ENCODE measurements at places on chromosomes 6 and 20.

GRCh38 chr6:6221787-6222535 is 98.5 kb downstream of the F13A1 start:
- H3K27ac ChIP-seq, result no peak overlapping the region
- no peak for DNase-seq
- H3K36me3 ChIP-seq, result no peaks in the 10 kb centered on the region
- no peaks in the 10 kb centered on the region for H3K4me1 ChIP-seq

GRCh38 chr6:111683749-111684267 is 78.1 kb upstream of the TRAF3IP2 start:
- peak overlapping the region; percentile 44 for H3K27ac ChIP-seq
- H3K27me3 ChIP-seq, result no peaks in the 10 kb centered on the region
- peak; percentile 60 for DNase-seq
- peaks cover 25% of the 10 kb centered on the region for H3K4me1 ChIP-seq
- H3K36me3 ChIP-seq, result no peaks in the 10 kb centered on the region

DNA sequence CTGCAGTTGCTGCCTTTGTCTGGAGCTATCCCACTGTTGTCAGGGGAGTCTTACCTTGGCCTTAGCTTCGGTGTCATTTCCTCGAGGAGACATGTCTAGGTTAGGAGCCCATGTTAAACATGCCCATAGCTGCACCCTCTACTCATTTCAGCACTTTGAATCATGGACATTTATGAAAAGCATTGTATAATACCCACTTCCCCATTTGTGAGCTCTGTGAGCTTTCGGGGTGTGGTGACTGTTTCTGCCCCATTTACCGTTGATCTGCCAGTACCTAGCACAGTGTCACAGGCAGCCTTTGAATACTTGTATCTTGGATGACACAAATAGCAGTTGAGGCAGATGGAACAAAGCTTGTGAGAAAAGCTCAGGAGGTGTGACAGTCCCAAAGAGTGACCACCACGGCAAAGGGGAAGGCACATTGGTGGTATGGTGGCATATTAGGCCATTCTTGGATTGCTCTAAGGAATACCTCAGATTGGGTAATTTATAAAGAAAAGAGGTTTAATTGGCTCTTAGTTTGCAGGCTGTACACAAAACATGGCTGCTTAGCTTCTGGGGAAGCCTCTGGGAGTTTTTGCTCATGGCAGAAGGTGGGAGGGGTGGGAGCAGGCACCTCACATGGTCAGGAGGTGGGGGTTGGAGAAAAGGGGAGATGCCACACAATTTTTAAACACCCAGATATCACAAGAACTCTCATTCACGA is 42.0 kb downstream of the JARID2 start:
- DNase-seq, result no peak
- H3K27me3 ChIP-seq, result no peaks in the 10 kb centered on the region
- H3K4me3 ChIP-seq, result no peak overlapping the region
- no peaks in the 10 kb centered on the region for H3K36me3 ChIP-seq

DNA sequence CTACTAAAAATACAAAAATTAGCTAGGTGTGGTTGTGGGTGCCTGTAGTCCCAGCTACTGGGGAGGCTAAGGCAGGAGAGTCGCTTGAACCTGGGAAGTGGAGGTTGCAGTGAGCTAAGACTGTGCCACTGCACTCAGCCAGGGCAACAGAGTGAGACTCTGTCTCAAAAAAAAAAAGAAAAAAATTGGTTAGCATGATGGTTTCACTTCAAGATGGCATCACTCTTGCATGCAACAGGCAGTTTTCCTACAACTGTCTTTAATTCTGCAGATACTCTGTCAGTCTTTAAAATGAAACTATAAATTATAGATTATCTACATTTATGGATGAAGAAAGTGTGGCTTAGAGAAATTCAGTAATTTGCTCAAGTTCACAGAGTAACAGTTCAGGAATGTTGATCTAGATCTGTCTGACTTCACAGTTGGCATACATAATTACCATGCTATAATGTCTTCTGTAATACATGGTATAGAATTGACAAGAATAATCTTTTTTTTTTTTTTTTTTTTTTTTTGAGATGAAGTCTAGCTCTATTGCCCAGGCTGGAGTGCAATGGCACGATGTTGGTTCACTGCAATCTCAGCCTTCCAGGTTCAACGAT is 27.0 kb downstream of the ITCH start:
- H3K27ac ChIP-seq, result no peak overlapping the region
- H3K4me3 ChIP-seq, result no peak overlapping the region
- no peak for DNase-seq
- H3K36me3 ChIP-seq, result peaks cover 28% of the 10 kb centered on the region
- H3K27me3 ChIP-seq, result no peaks in the 10 kb centered on the region
- peaks cover 47% of the 10 kb centered on the region for H3K4me1 ChIP-seq

GRCh38 chr6:163720460-163721235 is 306.1 kb downstream of the QKI start:
- no peak overlapping the region for H3K4me3 ChIP-seq
- no peaks in the 10 kb centered on the region for H3K27me3 ChIP-seq
- no peak overlapping the region for H3K27ac ChIP-seq
- peaks cover 5% of the 10 kb centered on the region for H3K4me1 ChIP-seq
- DNase-seq, result no peak

GRCh38 chr6:170006900-170007467 is 255.6 kb downstream of the ERMARD start:
- H3K27ac ChIP-seq, result no peak overlapping the region
- no peak overlapping the region for H3K4me3 ChIP-seq
- DNase-seq, result no peak
- H3K27me3 ChIP-seq, result no peaks in the 10 kb centered on the region

GRCh38 chr6:16472349-16473069 is 234.1 kb downstream of the GMPR start:
- H3K27ac ChIP-seq, result no peak overlapping the region
- no peaks in the 10 kb centered on the region for H3K27me3 ChIP-seq
- H3K36me3 ChIP-seq, result no peaks in the 10 kb centered on the region
- peaks cover 2% of the 10 kb centered on the region for H3K4me1 ChIP-seq
- no peak for DNase-seq

- no peak overlapping the region for H3K4me3 ChIP-seq
- peak overlapping the region; percentile 61 for H3K27ac ChIP-seq
- no peaks in the 10 kb centered on the region for H3K27me3 ChIP-seq
- DNase-seq, result peak; percentile 28
These were observed 261.5 kb downstream of the EYA4 start for GRCh38 chr6:133502441-133503335.

DNA sequence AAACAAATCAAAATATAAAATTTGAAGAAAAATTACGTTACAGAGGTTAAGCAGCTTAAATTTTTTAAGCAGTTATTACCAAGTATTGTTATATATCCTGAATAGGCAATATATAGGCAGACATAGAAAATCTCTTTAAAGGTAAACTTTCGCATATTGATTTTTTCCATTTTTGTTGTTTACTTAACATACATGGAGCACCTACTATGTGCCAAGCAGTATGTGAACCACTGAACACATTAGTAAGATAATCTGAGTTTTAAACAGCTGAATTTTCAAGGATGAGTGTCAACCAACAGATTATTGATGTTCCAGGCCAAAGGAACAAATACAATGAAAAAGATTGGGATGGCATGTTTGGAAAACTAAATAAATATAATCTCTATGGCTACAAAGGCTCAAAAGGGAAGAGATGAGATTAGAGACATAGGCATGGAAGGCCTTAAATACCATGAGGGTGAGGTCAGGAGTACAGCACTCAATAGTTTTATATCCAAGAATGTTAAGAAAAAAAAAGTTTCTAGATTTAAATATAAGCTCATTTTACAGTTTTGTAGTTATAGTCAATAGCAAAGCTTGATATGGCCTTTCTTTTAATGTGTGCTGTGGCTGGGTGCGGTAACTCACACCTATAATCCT is 277.5 kb downstream of the PTPRK start:
- H3K4me3 ChIP-seq, result no peak overlapping the region
- H3K27ac ChIP-seq, result no peak overlapping the region

- DNase-seq, result no peak
- H3K4me1 ChIP-seq, result no peaks in the 10 kb centered on the region
- H3K4me3 ChIP-seq, result no peak overlapping the region
- H3K27me3 ChIP-seq, result no peaks in the 10 kb centered on the region
These were observed 274.2 kb downstream of the CDH26 start for GRCh38 chr20:60232380-60232779.

DNA sequence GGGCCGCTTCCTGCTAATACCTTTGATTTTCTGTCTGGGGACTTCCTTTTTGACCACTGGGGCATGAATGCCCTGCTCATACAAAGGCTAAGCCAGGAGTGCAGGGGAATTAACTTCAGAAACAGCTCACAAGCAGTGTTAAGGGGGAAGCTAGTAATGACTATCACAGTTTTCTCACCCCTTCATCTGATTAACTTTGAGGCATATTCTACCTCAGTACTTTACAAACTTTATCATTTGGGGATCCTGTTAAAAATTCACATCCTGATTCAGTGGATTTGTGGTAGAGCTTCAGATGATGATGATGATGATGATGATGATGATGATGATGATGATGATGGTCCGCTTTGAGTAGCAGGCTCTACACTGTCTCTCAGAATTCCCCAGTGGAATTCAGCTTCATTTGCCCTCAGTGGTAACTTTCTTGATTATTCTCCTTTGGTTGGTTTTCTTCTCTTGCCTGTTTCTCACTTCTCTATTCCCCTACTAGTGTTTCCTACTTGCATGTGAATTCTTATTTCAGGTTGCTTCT is 78.4 kb upstream of the TMEM170B start:
- H3K27ac ChIP-seq, result no peak overlapping the region
- no peaks in the 10 kb centered on the region for H3K36me3 ChIP-seq
- no peaks in the 10 kb centered on the region for H3K4me1 ChIP-seq
- DNase-seq, result no peak
- H3K4me3 ChIP-seq, result no peak overlapping the region

DNA sequence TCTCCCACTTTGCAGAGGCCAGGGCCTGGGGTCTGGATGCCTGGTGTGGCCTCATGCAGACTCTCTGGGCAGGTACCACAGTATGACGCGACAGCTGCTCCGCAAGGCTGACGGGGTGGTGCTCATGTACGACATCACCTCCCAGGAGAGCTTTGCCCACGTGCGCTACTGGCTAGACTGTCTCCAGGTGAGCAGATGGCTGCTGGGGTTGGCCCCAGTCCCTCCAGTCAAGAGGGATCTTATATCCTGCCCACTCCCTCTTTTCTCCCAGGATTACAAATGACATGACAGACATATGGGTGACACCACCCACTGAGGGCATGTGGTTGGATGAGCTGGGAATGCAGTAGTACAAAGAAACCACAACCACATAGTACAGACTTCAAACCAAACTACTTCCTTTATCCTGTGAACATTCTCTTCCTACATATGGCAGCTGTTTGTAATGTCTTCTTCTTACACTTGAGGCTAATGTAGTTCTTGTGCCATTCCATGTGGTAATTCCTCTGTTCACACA is 29.9 kb downstream of the RAB44 start:
- H3K36me3 ChIP-seq, result no peaks in the 10 kb centered on the region
- H3K4me1 ChIP-seq, result no peaks in the 10 kb centered on the region
- peak; percentile 16 for DNase-seq
- H3K4me3 ChIP-seq, result no peak overlapping the region
- H3K27me3 ChIP-seq, result no peaks in the 10 kb centered on the region
- no peak overlapping the region for H3K27ac ChIP-seq

- H3K4me3 ChIP-seq, result no peak overlapping the region
- peak overlapping the region; percentile 11 for H3K27ac ChIP-seq
- no peak for DNase-seq
- no peaks in the 10 kb centered on the region for H3K36me3 ChIP-seq
- H3K4me1 ChIP-seq, result peaks cover 59% of the 10 kb centered on the region
- no peaks in the 10 kb centered on the region for H3K27me3 ChIP-seq
These were observed 60.1 kb downstream of the GFOD1 start for GRCh38 chr6:13427316-13427715.

DNA sequence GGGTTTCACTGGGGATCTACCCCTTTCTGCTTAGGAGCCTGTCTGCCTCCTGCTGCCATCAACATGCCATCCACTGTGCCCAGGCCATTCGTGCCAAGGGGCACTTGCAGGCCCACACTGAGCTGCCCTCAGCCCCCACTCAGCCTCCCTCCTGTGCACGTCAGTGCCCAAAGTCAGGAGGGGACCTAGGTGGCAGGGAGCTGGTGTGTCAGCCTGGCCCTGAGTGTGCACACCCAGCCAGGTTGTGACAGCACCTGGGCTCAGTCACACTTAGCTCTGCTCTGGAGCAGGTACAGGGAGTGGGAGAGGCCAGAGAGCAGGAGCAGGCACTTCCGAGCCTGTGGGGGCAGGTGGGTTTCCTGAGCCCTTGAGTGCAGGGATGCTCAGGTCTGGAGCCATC is 63.6 kb upstream of the SYNCRIP start:
- H3K27me3 ChIP-seq, result no peaks in the 10 kb centered on the region
- H3K36me3 ChIP-seq, result no peaks in the 10 kb centered on the region
- DNase-seq, result no peak
- H3K27ac ChIP-seq, result no peak overlapping the region
- no peak overlapping the region for H3K4me3 ChIP-seq

- H3K4me1 ChIP-seq, result no peaks in the 10 kb centered on the region
- H3K27me3 ChIP-seq, result no peaks in the 10 kb centered on the region
- H3K36me3 ChIP-seq, result peaks cover 16% of the 10 kb centered on the region
- DNase-seq, result no peak
- H3K27ac ChIP-seq, result no peak overlapping the region
- H3K4me3 ChIP-seq, result no peak overlapping the region
These were observed 92.2 kb upstream of the MPC1 start for GRCh38 chr6:166474721-166475565.

DNA sequence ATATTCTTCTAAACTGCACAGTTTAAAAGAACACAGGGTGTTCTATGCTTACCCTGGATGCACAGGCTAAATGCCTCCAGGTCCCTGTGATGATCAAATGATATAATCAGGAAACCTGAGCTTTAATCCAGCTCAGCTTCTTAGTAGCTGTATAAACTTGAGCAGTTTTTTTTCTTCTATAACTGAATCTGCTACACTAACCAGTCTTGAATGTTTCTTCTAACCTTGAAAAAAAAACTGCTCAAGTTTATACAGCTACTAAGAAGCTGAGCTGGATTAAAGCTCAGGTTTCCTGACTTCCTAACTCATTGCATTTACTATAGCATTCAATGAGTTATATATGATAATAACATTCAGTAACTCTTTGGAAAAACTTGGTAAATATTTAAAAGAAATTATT is 358.2 kb downstream of the CD109 start:
- no peak overlapping the region for H3K27ac ChIP-seq
- no peaks in the 10 kb centered on the region for H3K4me1 ChIP-seq

GRCh38 chr6:157790548-157791160 is 32.4 kb upstream of the SNX9 start:
- DNase-seq, result no peak
- no peaks in the 10 kb centered on the region for H3K27me3 ChIP-seq
- H3K4me3 ChIP-seq, result no peak overlapping the region
- no peaks in the 10 kb centered on the region for H3K4me1 ChIP-seq

DNA sequence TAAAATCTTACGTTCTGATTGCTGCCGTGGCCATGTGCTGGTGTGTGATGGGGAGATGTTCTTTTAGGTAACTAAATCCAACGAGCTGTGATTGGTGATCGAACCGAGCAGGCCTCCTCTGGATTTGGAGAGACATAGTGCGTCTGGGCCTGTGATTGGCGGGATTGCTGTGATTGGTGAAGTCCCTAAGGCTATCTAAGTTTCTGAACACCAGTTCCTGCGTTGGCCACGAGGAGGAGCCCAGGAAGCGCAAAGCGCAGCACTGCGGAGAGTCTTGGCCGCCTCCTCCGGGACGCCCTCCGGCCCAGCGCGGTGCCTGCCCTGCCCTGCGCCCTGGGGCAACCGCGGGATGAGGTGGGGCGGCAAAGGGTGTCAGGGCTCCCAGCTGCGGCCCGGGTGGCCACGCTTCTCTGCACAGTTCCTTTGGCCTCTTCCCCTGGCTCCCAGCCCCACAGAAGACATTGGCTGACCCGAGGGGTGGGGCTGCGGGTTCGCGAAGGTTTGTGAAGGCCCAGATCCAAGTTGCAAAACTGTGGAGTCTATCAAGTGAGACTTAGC is 33.0 kb downstream of the HNF4A start:
- H3K36me3 ChIP-seq, result no peaks in the 10 kb centered on the region
- no peak overlapping the region for H3K27ac ChIP-seq
- H3K4me1 ChIP-seq, result no peaks in the 10 kb centered on the region
- DNase-seq, result peak; percentile 67
